ENCODE measurements at places on chromosomes 6 and 20.

DNA sequence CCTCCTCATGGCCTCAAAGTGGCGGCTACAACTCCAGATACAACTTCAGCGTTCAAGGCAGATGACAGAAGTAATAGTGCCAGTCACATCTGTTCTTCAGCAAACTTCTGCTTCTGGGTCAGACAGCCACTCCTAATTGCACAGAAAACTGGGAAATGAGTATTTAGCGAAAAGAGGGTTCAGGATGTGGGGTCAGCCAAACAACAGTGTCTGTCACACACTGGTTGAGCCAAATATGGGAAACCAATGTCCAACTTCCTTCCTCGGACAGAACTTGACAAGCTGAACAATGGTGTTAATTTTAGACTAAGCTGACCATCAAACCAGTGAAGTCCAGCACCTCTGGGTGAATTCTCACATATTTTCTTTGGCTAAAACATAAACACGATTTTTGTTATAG lies 22.1 kb downstream of the NUDT3 start:
- no peak for DNase-seq

DNA sequence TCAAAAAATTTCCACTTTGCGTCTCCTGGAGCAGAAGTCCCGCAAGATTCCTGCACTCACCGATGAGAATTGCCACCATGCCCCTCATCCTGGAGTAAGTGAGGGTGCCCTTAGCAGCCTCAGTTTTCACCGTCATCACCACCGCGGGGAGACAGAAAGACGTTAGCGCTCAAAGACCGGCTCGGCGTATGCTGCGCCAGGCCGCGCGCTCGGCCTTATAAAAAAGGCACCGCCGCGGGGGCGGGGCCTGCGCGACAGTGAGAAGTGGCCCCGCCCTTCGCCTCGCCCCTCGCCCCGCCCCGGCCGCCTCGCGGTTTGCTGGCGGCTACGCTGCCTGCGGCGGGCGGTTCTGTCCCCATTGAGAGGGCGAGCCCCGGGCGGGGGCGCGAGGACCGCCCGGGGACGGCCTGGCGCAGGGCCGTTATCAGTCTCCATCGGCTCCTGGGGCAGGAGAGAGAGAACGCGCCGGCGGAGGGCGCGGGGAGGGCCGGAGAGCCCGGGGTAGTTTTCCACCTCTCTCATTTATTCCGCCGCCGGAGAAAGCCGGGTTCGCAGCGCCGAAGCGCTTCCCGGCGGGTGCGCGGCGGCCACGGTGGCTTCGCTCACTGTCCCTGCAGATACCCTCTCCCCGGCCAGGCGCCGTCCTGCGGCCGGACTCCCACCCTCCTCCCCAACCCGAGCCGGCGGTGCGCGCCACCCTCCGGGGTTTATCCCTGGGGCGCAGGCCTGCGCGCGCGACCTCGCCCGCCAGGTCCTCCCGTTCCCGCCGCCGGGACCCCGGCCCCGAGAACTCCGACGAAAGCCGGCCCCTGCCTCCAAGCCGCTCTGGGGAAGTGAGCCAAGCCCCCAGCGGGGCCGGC lies 122.5 kb upstream of the SLC2A12 start:
- peak; percentile 55 for DNase-seq

DNA sequence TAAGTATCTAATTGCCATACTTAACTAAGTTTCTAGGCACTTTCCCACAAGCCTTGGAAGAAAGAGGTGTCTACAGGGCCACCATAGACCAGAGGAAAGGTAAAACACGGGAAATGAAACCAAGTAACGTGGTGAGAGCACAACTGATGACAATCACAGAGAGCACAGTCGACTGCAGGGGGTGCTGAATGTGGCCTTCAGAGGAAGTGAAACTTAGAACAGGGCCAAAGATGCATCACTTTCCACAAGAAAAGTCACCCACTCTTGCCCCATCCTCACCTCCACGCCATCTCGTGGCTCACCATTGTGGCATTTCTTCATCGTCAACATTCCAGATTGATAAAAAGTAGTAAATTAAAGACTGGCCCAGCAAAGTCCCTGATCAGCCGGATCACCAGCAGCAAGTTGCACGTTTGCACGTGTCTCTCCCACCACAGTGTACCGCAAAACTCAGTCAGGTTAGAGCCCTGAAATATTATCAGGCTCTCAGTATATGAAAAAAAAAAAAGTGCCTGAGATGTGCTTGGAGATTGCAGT lies 31.4 kb downstream of the HIVEP2 start:
- no peak for DNase-seq

DNA sequence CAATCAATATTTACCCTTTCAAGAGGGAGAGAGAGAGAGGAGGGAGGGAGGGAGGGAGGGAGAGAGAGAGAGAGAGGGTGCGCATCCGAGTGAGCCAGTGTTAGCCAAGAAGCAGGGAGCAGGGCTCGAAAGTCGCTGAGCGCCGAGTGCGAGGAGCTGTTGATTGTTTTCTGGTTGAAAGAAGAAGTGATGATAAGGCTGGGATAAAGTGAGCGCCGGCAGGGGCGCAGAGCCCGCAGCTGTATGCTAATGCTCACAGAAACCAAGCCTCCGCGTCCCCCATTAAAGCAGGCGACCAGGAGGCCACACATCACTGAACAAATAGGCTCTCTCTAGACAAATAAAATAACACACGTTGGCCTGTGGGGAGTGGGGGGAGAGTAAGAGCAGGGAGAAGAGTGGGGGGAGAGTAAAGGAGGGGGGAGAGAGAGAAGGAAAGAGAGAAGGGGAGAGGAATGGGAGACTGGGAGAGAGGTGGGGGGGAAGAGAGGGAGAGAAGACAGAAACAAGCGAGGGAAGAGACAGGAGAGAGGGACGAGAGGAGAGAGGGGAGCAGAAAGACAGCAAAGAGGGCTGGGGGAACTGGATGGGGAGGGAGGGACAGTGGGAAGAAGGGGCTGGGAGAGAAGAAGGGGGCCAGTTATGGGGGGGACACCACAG lies 5.0 kb upstream of the INSM1 start:
- DNase-seq, result no peak

DNA sequence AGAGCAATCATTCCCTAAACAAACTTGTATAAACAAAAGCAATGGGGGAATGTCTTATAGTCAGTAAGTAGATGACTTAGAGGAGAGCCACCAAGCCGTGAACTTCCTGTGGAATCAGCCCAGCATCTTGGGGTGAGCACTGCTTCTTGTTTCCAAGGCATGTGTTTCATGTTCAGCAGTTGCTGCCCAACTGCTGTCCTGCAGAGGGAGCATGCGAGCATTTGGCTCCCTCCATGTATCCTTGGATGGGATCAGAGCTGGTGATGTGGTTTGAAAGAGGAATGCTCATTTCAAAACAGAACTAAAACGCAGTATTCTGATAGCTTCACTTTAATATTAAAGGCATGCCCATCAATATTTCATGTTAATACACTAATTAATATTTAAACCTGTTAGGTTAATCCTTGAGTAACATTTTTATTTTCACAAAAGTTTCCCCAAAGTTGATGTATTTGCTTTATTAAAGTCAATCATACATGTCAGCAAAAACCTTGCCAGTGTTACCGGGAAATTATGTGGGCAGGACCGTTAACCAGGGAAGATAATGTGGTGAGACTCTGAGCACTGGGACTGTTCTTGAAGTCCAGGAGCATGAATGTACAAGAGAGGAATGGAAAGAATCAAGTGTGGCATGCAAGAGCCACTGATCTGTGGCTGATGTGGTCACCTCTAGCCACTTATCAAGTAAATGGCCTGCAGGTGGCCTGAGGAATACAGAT lies 172.1 kb upstream of the GGTLC1 start:
- DNase-seq, result no peak

GRCh38 chr20:18243802-18244201 lies 44.5 kb upstream of the ZNF133 start:
- DNase-seq, result no peak

- DNase-seq, result no peak
These were observed 52.5 kb downstream of the DCBLD1 start for GRCh38 chr6:117534974-117535373.

DNA sequence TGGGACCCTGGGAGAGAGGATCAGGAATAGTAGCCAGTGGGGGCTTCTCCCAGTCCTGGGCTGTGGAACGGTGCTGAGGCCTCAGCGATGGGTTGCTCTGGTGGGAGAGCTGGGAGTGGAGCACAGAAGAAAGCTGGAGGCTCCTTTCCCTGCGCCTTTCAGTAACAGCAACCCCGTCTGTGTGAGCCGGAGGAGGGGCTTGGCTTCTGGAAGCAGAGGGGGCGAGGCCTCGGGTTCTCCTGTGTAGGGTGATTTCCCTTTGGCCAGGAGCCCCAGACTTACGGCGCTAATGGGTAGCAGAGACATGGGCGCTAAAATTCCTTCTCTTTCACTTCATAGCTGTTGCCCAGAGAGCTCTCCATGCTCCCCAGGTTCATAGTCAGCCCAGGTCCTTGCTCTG lies 55.0 kb downstream of the DAAM2 start:
- no peak for DNase-seq

DNA sequence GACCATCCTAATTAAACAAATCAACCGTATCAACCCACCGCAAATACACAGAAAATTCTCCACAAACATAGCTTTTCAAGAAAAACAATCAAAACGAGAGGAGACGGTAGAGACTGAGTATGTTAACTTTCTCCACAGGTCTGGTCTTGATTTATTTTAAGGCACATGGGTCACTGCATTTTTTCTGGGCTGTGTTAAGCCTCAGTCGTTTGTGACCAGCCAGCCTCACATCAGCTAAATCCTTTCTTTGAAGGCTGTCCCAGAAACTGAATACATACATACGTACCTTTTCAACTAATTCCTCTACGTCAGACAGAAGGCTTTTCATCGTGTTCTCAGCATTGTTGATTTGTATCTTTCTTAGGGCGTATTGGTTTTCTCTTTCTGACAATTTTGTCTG lies 69.4 kb downstream of the LAMA4 start:
- no peak for DNase-seq

DNA sequence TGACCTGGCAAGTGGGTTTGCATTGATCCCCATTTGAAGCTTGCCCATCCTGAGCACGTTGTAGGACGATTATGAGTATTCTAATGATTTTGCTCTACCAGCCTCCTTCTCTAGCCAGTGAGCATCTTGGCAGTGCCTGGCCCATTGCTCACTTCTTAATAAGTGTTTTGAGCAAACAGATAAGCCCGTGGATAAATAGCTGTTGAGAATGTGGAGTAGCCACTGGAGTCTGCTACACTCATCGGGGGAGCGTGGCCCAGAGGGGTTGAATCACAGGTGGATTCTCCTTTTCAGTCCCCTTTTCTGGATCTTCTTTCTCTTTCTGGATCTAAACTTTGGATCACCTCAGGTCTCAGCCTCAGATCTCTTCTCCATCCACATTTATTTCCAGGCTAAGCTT lies 15.9 kb upstream of the EDN3 start:
- DNase-seq, result no peak

GRCh38 chr20:46434597-46434996 lies 28.2 kb upstream of the ELMO2 start:
- DNase-seq, result no peak

DNA sequence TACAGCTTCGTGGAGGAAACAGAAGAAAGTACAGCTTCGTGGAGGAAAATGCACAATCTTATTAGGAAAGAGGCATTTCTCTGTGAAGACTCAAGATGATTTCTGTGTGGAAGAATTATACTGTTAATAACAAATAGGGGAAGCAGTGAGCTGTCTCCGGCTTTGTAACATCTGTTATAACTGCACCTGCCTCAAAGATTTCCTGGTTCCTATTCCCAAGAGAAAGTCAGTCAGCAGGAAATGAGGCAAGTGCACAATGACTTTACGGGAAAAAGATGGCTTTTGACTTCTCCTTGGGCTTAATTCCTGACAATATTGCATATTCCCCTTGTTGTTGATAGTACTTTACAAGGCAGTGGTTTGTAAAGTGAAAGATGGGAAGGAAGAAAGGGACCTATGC lies 538.5 kb downstream of the BMP2 start:
- DNase-seq, result no peak

DNA sequence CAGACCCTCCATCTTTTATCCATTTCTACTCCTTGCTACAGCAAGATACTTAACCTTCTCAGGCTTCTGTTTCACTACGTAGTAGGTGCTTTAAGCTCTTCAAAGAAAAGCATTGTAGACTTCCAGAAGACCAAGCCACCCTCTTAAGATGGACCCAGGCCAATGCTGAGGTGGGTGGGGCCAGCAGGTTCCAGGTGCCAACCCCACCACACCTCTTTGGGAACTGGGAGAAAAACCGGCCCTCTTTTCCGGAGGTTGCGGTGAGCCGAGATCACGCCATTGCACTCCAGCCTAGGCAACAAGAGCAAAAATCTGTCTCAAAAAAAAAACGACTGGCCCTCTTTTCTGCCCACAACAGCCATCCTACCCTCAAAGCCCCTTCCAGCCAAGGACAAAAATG lies 10.6 kb upstream of the HMGA1 start:
- no peak for DNase-seq

DNA sequence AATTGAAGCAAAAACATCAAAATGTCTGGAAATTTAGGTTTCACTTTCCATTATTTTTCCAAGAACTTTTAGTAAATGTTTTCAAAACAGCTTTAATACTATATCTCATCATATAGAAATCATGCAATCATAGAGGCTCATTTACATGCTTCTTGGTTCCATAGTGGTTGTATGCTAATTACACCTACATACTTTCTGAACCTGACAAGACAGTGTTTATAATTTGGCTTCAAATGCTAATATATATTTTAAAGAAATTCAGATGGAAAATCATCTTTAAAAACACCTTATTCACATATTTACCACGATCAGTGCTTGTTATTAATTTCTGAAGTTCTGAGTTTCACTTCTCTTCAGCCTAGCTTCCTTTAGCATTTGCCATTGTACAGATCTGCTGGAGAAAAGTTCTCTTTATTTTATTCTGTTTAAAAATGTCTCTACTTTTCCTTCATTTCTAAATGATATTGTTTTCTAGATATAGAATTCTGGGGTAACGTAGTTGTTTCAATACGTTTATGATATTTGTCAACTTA lies 89.9 kb downstream of the PLCB1 start:
- DNase-seq, result no peak

DNA sequence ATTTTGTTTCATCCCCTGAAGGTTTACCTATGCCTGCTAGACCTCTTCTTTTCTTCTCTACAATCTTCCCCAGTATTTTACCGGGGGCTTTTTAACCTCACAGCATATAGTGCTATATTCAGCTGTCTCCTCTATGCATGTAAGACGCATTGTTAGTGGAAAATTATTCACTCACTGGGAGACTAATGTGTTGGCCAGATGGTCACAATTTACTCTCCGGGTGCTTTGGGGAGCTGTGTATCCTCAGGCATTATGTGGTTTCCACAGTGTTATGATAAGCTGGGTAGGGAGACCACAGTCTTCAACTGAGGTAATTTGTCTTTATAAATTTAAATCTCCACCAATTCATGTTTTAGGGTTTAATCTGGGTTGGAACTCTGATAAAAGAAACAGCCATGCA lies 553.8 kb upstream of the PTCHD4 start:
- DNase-seq, result no peak

- DNase-seq, result no peak
These were observed 64.7 kb downstream of the SASH1 start for GRCh38 chr6:148407372-148407771.

DNA sequence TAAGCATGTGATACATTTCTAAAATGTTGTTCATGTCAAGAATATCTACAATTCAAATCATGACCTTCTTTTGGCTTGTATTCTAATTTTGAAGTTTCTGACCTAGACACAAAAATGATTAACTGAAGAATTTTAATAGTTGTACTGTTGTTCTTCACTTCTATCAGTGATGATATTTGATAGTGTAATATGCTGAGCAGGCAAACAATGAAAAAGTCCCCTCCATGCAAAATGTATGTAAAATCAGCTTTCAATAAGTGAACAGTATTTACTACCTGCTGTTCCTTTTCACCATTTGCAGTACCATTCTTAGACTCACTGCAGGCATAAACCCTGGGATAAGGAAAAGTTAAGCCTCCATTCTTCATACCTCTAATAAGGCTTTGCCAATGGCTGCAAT lies 201.5 kb downstream of the LAMA2 start:
- no peak for DNase-seq

Data from esophagus squamous epithelium (tissue), 5 donors.